Effector CD8-positive, alpha-beta T cell (primary cell): ENCODE measurements at places on chromosomes 3 and 15.

DNA sequence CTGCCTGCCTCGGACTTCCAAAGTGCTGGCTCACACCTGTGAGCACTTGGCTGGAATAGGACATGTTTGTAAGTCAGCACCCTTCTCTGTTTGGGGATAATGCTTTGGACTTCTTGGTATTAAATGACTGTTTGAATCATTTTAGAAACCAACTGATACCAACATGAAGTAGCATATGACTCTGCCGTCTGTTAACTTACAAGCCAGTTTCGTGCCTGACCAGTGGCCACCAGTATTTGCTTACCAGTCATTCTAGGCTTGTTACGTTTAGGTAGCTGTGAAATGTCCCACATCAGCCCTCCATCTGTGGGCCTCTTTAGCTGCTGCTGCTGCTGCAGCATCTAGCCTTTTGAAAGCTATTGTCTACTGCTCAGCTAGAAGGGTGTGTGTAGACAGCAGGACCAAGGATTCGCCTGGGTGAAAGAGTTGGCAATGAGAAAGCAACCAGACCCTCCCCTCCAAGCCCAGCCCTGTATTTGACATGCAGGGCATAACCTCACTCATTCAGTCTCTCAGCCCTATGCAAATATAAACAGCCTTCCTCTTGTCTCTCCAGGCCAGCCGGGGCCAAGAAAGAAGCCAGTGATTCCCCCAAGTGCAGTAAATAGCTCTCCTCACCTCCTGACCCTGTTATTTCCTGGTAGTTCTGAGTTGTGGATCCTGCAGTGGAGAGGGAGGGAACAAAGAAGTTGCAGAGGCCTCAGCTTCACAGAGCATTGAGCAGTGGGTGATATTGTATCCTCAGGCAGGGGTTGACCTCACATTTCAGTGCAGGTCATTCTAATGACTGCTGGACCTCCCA is 51.0 kb downstream of the NKIRAS1 start:
- DNase-seq, result no peak

DNA sequence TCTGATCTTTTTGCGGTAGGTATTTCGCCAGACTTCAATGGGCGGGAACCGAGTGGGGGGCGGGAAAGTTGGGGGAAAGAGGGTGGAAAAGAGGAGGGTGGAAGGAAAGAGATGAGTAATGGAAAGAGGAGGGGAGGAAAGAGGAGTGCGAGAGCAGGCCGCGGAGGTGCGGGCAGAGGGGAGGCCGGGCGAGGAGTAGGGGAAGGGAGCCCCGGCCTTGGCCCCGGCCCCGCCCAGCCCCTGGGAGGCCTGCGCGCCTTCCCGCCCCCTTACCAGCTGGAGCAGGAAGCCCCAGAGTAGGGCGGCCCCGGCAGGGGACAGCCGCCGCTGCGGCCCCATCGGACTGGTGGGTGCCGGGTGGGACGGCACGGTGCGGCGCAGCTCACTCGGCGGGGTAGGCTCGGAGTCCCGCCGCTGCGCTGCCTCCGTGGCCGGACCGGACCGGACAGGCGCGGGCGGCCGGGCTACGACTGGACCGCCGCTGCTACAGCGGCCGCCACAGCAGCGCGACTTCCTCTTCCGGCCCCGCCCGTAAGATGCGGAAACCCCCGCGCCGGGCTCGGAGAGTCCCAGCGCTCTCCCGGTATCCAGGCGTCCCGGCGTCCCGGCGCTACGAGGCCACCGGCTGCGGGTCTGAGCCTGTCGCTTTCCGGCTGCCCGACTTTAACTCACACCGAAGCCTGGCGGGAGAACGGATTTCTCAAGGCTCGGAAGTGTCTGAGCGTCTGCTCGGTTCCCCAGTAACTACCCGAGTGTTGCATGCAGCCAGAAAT is at the start of gene SPPL2A:
TSS of gene SPPL2A (minus strand) at position 512 of the 773 bp plus-strand sequence. CDS start at position 339, 173 bp downstream.
- peak; percentile 59 for DNase-seq

GRCh38 chr3:102354818-102355515 is 79.8 kb upstream of the ZPLD1 start:
- DNase-seq, result no peak

- no peak for DNase-seq
Observed at GRCh38 chr3:139909811-139910210, 25.2 kb upstream of the CLSTN2 start.

DNA sequence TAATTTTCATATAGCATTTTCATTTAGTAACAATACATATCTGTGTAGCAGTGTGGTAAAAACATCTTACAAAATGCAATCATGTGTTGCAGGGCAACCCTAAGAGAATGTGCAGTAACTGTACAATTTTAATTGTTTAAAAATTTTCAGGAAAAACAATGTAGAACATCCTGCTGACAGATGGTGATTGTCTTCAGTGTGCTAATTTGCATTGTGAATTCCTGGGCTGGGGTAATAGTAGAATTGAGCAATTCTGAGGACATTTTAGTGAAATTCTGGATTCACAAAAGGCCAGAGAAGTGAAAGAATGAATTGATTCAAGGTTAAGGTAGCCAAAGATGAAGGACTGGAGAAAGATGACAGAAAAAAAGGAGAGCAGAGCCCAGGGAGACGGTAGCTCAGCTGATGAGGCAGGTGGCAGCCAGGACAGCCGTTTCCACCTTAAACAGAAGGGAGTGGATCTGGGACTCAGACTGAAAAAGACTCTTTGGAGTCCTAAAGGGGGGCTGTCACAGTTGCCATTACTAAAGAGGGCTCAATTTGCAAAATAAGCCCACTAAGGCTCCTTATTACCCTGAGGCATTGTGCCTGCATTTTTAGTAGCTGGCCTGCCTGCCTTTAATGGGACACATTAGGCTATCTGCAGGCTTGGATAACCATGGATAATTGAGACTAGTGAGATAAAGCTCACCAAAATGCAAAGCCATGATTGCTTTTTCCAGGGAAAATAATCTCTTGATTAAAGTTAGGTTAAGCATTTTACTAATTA is 8.6 kb downstream of the MAP3K13 start:
- DNase-seq, result no peak

GRCh38 chr3:86562090-86562489 is 428.9 kb downstream of the VGLL3 start:
- no peak for DNase-seq

DNA sequence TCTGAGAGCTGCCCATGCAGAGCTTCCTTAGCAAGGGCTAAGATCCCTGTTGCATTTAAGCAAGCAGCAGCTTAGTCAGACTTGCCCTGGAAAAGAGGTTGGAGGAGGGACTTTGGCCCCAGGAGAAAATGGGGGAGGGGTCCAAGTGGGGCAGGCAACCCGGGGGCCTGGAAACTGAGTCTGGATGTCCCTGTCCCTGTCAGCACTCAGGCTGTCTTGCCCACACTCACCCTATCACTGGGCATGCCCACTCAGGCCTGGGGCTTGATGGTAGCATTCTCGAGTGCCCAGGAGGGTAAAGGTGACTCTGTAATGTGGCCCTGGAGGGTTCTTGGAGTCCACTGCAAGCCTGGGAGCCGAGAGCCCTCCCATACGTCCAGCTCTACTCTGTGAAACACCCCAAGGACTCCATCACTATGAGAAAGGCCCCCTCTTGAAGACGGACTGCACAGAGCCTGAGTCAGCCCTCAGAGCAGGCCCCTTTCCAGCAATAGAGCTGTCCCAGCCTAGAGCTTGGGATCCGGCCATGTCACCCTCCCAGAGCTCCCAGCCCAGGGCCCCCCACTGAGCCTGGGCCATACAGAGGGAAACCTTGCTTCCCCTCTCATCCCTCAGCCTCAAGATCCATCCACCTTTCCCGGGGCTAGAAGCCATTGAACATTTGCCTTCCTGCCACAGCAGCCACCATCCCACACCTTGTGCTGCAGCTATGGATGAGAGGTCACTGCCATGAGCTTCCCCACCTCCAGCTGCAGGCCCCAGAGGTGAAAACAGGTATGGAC is 13.4 kb downstream of the MYL3 start:
- DNase-seq, result no peak

- no peak for DNase-seq
Observed at GRCh38 chr3:99118381-99118780, 216.9 kb upstream of the DCBLD2 start.

DNA sequence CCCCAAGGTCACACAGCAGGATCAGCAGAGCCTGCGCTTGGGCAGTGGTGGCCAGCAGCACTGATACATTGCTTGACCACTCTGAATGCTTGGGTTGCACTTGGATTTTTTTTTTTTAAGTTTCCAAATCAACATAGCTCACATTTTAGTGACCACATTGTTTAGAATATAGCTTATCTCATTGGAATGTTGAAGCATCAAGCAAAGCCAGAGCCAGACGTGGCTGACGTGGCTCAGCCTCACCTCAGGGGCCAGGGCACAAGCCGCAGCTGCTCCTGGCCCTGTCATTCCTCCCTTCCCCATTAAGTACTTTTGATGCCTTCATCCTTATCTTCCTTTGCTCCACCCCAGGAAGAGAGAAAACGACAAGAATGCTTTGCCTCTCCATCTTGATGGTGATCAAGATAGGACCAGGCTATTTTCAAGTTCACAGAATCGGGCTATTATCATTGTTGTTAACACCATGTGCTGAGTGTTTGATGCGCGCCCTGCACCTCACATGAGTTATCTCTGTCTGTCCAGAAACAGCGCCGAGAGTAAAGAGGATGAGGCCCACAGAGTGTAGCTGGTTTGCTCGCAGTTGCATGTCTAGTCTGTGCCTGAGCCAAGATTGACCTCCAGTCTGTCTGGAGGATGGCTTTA is 75.8 kb downstream of the AAGAB start:
- no peak for DNase-seq

DNA sequence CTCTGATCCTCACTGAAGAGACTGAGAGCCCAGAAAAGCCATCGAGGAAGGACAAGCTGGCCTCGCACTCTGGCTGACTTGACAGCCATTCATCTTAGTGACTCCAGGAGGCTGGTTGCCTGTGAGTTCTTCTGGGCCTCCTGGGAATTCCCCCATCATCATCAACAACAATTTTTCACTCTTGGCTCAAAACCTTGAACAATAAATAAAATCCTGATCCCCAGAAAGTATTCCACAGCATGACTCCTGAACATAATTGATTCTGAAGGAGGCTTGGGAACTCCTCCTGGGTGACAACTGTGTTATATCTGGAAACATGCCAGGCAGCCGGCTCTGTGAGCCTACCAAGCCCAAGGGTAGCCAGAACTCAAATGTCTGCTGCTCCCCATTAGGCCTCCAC is 188.6 kb downstream of the SHQ1 start:
- DNase-seq, result no peak

DNA sequence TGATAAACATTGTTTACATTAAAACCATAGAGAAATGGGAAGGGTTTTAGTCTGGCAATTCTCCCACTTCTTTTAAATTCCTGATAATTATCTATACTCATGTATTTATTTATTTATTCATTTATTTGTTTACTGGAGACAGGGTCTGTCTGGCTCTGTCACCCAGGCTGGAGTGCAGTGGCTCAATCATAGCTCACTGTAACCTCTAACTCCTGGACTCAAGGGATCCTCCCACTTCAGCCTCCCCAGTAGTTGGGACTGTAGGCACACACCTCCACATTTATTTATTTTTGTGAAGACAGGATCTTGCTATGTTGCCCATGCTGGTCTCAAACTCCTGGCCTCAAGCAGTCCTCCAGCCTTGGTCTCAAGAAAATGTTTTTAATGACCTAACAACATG is 2.5 kb upstream of the AEN start:
- no peak for DNase-seq

- DNase-seq, result no peak
Observed at GRCh38 chr15:62857411-62857853, 185.1 kb upstream of the TPM1 start.

GRCh38 chr15:52448011-52448890 is 80.4 kb downstream of the MYO5A start:
- DNase-seq, result no peak
